Hypothalamus (tissue), 51 donors: ENCODE measurements at places on chromosomes 16 and 17.

DNA sequence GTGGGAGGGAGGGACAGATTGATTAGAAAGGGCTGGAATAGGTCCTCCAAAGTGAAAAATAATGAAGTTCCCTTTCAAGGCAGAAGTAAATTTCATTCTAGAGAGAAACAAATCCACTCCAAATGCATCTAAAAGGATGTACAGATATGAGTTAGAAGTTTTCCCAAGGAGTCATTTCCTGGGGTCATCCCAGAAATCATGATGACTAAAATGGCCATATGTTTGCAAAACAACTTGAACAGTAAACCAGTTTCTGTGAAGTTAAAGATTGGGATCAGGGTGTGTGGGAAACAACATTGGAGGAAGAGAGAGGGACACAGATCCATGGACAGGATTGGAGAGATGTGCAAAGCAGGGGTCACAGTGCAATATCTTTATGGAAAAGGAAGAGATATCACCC, 32.5 kb upstream of the ARHGAP44 start:
- DNase-seq: no peak

DNA sequence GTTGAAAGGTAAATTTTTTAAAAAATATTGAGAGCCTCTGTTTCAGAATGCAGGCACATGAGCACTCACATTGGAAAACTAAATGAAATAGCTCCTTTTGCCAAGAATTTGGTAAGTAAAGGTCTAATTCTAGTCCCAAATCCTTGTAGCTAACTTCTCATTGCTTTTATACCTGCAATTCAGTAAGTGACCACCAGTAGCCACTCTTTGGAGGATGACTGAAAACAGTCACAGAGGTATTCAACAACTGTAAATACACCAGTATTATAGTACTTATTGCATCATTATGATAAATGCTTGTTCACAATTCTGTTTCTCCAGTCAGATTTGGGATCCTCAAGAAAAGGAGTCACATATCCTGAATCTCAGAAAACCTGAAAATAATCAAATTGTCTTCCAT, 562.4 kb upstream of the CDH11 start:
- no peak for DNase-seq

DNA sequence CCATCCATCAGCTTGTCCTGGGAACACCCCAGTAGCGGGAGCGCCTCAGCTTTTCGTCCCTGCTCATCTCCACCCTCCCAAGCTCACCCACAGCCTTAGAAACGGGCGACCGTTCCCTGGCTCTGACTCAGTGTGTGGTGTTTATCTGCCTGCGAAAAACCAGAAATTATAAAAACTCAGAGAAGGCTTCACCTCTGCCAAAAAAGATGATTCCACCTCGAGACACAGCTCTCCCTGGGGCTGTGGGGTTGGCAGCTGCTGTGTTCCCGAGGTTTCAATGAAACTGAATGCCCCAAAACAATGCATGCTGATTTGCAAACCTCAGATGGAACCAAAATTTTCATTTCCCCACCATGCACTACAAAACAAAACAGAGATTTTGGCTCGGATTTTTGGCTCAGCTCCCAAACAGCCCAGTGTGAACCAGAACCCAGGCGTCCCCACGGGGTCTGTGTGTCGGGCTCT, 62.4 kb upstream of the MED9 start:
- DNase-seq: peak; percentile 35

GRCh38 chr17:62860962-62861873, 53.1 kb upstream of the MARCHF10 start:
- no peak for DNase-seq

GRCh38 chr16:13896543-13897182, 23.3 kb upstream of the ERCC4 start:
- DNase-seq: no peak

GRCh38 chr16:82626791-82627261, at the start of gene CDH13:
CDH13 (plus strand) TSS chr16:82626969.
- no peak for DNase-seq

- DNase-seq: no peak
These were observed 42.7 kb upstream of the METRNL start for GRCh38 chr17:83036666-83037065.

DNA sequence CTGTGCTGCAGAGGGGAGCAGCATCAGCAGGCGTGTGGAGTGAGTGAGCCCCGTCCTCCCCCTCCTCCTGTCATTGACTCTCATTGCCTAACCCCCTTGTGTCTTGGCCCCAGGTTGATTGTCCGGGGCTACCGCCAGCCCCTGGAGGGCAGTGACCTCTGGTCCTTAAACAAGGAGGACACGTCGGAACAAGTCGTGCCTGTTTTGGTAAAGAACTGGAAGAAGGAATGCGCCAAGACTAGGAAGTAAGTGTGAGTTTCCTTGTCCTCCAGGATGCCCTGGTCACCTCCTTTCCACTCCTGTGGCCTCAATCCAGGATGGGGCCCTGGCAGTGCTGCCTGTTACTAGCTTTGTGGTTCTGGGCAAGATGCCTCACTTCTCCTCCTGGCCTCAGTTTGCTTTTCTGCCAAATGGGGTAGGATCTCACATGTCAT, 87.0 kb downstream of the ABCC1 start:
- DNase-seq: no peak

- DNase-seq: no peak
These were observed 432.5 kb downstream of the CDH13 start for GRCh38 chr16:83059237-83059636.

DNA sequence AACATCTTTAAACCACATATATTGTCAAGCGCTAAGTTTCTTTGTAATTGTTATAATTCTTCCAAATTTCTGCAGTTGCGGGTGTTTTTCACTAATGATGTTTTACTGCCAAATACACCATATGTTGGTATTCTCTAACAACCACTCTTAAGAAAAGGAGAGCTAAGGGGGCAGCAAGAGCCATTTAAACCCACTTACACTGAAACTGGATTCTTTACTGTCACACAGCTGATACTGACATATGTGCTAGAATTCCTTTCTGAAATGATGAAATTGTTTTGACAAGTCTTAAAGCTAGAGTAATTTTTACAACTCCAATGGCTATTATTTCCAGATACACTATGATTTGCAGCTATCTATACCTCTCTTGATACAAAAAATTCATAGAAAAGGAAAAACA, 483.1 kb downstream of the CDH11 start:
- DNase-seq: no peak

DNA sequence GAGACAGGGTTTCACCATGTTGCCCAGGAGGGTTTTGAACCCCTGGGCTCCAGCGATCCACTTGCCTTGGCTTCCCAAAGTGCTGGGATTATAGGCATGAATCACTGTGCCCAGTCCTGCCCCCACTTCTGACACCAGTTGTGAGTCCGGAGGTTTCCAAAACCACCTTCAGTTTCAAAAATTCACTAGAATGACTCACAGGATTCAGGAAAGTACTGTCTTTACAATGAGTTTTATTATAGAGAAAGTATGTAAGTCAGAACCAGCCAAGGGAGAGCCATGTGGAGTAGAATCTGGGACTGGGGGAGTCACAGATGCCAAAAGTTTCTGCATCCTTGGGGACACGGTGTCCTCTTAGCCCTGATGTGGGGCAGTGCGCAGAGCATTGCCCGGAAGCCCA, 55.1 kb downstream of the PLD6 start:
- DNase-seq: no peak

DNA sequence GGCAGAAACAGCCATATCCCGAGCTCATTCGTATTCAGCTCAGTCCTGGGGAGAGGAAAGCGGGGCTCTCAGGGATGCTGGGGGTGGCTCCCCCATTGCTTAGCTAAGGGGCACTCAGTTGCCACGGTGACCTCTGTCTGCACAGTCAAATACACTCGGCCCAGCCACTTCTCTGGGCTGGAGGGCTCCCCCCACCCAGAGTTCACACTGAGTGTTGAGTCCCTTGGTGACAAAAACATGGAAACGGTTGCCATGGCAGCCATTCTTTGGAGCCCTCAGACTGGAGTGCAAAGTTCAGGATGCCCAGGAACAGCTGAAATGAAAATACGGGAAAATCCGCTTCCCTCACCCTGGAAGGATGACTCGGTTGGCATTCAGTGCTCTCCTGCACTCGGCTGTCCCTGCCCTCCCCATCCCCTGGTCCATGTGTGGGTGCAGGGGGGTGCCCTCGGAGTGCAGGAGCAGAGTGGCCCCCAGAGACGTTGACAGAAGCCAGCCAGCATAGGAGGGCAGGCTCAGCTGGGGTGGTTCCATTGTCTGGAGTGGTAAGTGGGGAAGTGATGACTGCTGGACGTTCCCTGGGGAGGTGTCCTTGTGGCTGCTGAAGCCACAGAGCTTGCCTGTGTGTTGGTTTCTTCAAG, 216.5 kb downstream of the NTN1 start:
- DNase-seq: peak; percentile 49

DNA sequence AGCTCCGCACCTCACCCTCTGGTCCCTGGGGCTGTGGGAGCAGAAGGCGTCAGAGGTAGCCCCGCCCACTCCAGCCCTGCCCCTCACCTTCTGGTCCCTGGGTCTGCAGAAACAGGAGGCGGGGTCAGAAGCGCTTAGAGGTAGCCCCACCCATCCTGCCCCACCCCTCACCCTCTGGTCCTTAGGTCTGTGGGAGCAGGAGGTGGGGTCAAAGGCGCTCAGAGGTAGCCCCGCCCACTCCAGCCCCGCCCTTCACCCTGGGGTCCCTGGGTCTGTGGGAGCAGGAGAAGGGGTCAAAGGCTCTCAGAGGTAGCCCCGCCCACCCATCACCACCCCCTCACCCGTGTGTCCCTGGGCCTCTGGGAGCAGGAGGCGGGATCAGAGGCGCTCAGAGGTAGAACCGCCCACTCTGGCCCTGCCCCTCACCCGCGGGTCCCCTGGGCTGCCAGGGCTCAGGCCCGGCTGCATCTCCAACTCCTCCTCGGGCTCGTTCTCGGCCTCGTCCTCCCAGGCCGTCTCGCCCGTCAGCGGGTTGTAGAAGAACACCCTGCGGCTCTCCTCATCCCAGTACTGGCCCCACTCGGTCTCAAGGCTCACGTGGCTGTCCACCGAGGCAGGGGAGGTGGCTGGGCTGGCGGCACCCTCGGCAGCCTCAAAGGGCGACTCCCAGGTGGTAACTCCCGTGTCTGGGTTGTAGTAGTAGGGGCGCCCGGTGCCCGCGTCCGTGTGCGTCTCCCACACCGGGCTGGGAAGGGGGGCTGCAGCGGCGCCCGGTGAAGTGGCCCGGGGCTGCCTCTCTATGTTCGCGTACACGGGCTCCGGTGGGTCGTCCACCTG, 27.2 kb downstream of the ARHGAP27 start:
- DNase-seq: no peak

DNA sequence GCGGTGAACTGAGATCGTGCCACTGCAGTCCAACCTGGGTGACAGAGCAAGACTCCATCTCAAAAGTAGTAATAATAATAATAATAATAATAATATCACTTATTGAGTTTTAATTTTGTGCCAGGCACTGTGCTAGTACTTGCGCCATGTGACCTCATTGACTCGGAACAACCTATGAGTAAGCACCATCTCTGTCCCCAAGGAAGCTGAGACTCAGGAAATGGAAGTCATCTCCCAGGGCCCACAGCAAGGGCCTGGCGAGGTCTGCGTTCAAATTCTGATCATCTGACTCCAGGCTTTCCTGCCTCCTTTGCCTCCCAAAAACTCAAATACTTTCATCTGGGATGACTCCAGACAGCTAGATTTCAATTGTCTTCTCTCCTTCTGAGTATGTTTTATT, 162.9 kb downstream of the SEC14L1 start:
- DNase-seq: no peak

DNA sequence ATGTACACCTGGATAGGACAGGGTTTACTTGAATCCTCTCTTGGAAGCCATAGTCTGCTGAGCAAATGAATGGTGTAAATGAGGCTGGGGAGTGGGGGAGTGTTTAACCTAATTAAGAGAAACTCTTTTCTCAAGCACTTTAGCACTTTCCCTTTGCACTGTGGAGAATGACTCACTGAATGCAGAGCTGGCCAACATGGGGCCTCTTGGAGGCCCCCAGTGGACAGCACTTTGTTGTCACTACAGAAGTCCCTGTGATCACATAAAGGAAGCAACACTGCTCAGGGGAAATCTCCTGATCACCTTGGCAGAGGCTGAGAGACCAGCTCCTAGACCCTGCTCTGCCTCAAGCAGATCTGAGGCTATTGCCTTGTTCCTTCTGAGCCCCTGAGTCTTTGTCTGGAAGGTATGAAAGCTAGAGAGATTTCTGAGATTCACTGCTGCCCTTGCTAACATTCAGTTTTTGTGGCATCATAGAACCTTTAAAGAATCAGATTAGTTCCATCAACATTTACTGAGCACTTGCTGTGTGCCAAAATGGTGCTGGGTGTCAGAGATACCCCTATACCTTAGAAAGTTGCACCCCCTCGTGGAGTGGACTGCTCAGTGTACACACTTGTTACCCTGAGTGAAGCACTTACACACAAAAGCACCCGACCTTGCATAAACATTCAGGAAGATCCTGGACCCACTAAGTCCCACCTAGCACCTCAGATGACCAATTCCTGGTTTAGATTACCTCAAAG, 230.1 kb upstream of the CCL2 start:
- no peak for DNase-seq

- DNase-seq: no peak
These were observed 106.2 kb downstream of the CLEC16A start for GRCh38 chr16:11050536-11050935.

- DNase-seq: no peak
These were observed 24.4 kb downstream of the TBX4 start for GRCh38 chr17:61476476-61477203.
